Gastrocnemius medialis (tissue), 4 donors: ENCODE measurements at places on chromosomes 4 and X. TPM values are rescaled to one million over a fixed set of nuclear protein-coding genes. Genes with fewer than 3 reads are reported as not detected.
A peak's percentile ranks its signal among the peaks of the same experiment; 100 is the strongest.

DNA sequence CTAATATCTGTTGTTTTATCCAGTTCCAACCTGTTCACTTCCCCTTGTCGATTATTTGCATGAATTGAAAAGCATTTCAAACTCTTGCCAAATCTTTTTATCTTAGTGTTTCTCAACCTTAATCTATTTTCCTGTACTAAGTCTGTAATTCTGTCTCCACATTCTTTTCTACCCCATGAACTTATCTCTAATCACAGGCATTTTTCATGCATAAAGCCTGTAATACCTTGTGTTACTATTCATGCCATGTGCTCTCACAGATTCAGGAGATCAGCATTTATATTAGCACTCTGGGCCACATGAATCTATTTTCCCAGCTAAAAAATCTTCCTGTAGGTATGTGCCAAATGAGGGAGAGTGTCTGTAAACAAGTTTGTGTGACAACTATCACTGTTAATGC is 1360.9 kb downstream of the STIM2 start:
- no peak for DNase-seq
- H3K27me3 ChIP-seq = no peaks in the 10 kb centered on the region
- no peaks in the 10 kb centered on the region for H3K36me3 ChIP-seq
- no peaks in the 10 kb centered on the region for H3K4me1 ChIP-seq
- no peak overlapping the region for H3K27ac ChIP-seq

- no peak for DNase-seq
- no peaks in the 10 kb centered on the region for H3K4me1 ChIP-seq
- no peaks in the 10 kb centered on the region for H3K36me3 ChIP-seq
- no peak overlapping the region for H3K4me3 ChIP-seq
Measured at GRCh38 chr4:36056136-36056535, 188.2 kb downstream of the ARAP2 start.

DNA sequence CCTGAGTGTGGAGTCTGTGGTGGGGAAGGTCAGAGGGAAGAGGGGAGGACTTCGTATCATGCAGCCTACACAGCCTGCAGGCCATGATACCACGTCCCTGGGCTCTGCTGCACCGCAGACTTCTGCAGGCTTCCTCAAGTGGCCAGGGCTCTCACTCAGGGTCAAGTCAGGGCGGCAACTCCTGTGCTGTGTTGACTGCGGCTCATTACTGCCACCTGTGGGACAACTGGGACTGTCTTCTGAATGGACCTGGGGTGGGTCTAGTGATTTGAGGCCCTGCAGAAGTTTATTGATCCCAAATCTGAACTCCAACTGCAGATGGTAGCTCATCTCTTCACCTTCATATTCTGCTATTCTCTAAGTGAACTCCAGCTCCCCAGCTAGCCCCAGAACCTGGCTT is 167.1 kb downstream of the NSUN7 start:
- H3K27me3 ChIP-seq = no peaks in the 10 kb centered on the region
- H3K27ac ChIP-seq = peak overlapping the region; percentile 70
- H3K4me3 ChIP-seq = no peak overlapping the region
- no peaks in the 10 kb centered on the region for H3K36me3 ChIP-seq
- peaks cover 37% of the 10 kb centered on the region for H3K4me1 ChIP-seq

- no peaks in the 10 kb centered on the region for H3K36me3 ChIP-seq
- H3K27ac ChIP-seq = no peak overlapping the region
- H3K4me3 ChIP-seq = no peak overlapping the region
- H3K4me1 ChIP-seq = no peaks in the 10 kb centered on the region
Measured at GRCh38 chrX:6983207-6983955, 164.1 kb upstream of the STS start.

Gene CT83
- total RNA-seq = not detected

Gene KLHL8
- 18.5 TPM for total RNA-seq

Gene RENBP
- total RNA-seq = 2.2 TPM

Gene MXD4
- total RNA-seq = 29.4 TPM
